ENCODE measurements at places on chromosomes 3 and 15. TPM values are rescaled to one million over a fixed set of nuclear protein-coding genes. Genes with fewer than 3 reads are reported as not detected.
A peak's percentile ranks its signal among the peaks of the same experiment; 100 is the strongest.

- H3K27ac ChIP-seq: no peak overlapping the region
- H3K36me3 ChIP-seq: no peaks in the 10 kb centered on the region
- no peak for DNase-seq
- H3K4me3 ChIP-seq: no peak overlapping the region
- H3K27me3 ChIP-seq: no peaks in the 10 kb centered on the region
These were observed 75.9 kb upstream of the ATP2B2 start for GRCh38 chr3:10581251-10581650.

Gene SLC27A2
- 6.2 TPM for total RNA-seq

Gene ROBO2
- 2.0 TPM for total RNA-seq

GRCh38 chr3:142650001-142650693 is 54.0 kb downstream of the PLS1 start:
- peaks cover 7% of the 10 kb centered on the region for H3K4me1 ChIP-seq
- no peak overlapping the region for H3K27ac ChIP-seq
- no peaks in the 10 kb centered on the region for H3K36me3 ChIP-seq
- DNase-seq: no peak
- H3K4me3 ChIP-seq: no peak overlapping the region

- H3K4me3 ChIP-seq: no peak overlapping the region
- DNase-seq: no peak
- H3K27me3 ChIP-seq: no peaks in the 10 kb centered on the region
- H3K4me1 ChIP-seq: no peaks in the 10 kb centered on the region
- H3K36me3 ChIP-seq: no peaks in the 10 kb centered on the region
- no peak overlapping the region for H3K27ac ChIP-seq
These were observed 22.2 kb upstream of the MAGEF1 start for GRCh38 chr3:184733971-184734608.

GRCh38 chr3:46615976-46616375 is 3.7 kb downstream of the FAM240A start:
- H3K4me1 ChIP-seq: peaks cover 3% of the 10 kb centered on the region
- no peak overlapping the region for H3K4me3 ChIP-seq
- H3K27ac ChIP-seq: no peak overlapping the region
- no peaks in the 10 kb centered on the region for H3K27me3 ChIP-seq

Gene MORC1
- total RNA-seq: not detected

Gene MYEF2
- total RNA-seq: 85.2 TPM

DNA sequence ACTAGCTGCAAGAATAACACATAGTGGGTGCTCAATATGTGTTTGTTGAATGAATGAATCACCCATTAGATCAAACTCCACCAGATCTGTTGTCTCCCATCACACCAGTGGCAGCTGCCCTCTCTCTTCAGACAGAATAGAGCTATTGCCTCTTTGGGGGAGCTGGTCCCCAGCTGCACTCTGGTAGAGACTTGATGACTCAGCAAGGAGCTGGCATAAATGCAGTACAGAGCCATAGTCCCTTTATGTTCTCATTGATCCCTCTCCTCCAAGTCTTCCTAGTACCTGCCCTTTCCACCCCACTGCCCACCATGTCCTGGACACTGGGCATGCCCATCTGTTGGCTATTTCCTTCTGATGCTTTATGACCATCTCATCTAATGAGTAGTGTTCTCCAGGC is 361.9 kb downstream of the LRTM1 start:
- no peak overlapping the region for H3K27ac ChIP-seq
- no peaks in the 10 kb centered on the region for H3K27me3 ChIP-seq
- H3K4me3 ChIP-seq: no peak overlapping the region
- H3K36me3 ChIP-seq: no peaks in the 10 kb centered on the region
- no peaks in the 10 kb centered on the region for H3K4me1 ChIP-seq

Gene ADCY5
- 6.1 TPM for total RNA-seq

DNA sequence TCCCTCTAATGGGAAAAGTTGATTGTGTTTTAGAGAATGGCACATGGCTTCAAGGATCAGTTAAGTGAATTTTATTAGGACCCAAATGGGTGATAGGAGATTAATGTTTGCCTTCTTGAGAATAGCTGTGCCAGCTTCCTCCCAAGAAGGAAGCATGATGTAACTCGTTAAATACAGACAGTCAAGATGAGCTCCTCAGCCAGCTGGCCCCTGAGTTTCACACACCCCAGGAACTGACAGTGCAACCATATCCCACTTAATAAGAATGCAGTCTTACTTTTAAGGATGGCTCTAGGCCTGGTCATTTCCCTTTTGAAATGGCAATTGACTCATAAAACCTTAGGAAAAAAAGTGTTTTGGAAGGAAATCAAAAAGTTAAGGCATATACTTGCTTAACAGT is 472.8 kb upstream of the KCNMB2 start:
- H3K36me3 ChIP-seq: peaks cover 5% of the 10 kb centered on the region
- no peak for DNase-seq
- no peak overlapping the region for H3K27ac ChIP-seq
- no peak overlapping the region for H3K4me3 ChIP-seq
- no peaks in the 10 kb centered on the region for H3K27me3 ChIP-seq

DNA sequence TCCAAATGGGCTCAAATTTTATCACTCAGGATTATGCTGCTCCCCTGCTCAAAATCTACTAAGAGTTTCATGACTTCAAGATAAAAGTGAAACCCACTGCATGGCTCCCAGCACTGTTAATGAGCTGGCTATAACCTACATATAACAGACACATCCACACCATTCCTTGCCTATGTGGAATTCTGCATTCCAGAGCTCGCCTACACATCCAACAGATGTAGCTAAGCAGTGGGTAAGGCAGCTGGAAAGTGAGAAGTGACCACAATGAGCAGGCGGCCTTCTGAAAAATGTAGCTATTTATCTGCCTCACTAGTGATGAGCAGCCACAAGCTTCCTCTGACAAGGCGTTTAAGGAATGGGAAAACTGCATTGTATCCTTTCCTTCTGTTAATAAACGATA is 92.0 kb upstream of the TRIM42 start:
- no peak overlapping the region for H3K27ac ChIP-seq
- DNase-seq: no peak
- no peaks in the 10 kb centered on the region for H3K4me1 ChIP-seq

GRCh38 chr15:80904998-80905397 is 84.6 kb downstream of the MESD start:
- peaks cover 4% of the 10 kb centered on the region for H3K36me3 ChIP-seq
- no peak for DNase-seq
- H3K27ac ChIP-seq: no peak overlapping the region

Gene RAD51
- 44.8 TPM for total RNA-seq

DNA sequence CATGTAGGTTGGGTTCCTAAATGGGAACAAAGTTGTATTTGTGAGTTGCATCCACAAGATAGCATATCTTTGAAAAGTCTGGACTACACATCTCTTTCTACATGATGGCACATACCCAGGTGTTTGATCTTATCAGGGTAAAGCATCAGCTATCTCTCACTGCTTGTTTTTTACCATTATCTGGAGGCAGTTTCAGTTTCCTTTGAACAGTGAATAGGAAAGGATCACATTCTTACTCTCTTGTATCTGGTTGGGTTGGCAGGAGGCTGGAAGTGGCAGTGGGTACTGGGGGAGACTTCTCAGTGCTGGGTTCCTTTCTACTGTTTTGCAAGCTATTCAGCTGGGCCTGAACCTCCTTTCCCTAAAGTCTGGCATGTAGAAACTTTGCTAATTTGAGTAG is 4.1 kb downstream of the CEMIP start:
- no peaks in the 10 kb centered on the region for H3K4me1 ChIP-seq
- H3K27me3 ChIP-seq: peaks cover 8% of the 10 kb centered on the region
- H3K36me3 ChIP-seq: no peaks in the 10 kb centered on the region
- H3K4me3 ChIP-seq: no peak overlapping the region
- H3K27ac ChIP-seq: no peak overlapping the region

- no peaks in the 10 kb centered on the region for H3K27me3 ChIP-seq
- no peaks in the 10 kb centered on the region for H3K4me1 ChIP-seq
- DNase-seq: no peak
- no peak overlapping the region for H3K27ac ChIP-seq
- no peaks in the 10 kb centered on the region for H3K36me3 ChIP-seq
These were observed 176.3 kb upstream of the BHLHE40 start for GRCh38 chr3:4802903-4803302.

DNA sequence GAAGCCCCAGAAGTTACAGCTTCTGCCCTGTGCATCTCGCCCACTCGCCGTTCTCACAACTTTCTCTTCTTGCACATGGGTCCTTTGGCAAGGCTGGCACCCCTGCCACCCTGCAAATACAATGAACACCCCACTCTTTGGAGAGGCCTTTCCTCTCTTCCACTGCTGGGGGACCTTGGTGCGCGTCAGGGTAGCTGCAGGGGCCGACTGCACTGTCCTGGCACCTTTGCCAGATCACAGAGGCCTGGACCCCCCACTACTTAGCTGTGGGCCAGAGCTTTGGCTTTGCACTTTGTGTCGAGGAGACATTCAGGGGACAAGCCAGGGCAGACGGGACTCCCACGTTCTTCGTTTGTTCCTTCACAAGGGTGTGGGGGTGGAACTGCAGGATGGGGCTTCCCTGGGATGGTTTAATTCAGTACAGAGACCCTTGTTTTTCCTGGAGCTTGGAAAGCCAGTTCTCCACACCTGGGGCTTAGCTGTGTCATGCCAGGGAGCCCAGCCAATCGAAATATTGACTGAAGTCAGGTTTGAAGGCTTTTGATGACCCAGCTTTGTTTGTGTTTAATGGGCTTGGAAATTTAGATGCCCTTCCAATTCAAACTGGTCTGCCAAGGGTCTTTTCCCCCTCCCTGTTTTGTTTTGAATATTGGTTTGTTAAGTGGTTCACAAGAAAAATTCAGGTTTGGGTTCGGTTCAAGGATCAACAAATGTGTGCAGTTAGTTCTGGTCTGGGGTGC is 256.1 kb upstream of the TLE3 start:
- H3K27me3 ChIP-seq: no peaks in the 10 kb centered on the region
- H3K27ac ChIP-seq: no peak overlapping the region
- H3K36me3 ChIP-seq: no peaks in the 10 kb centered on the region
- no peak for DNase-seq

DNA sequence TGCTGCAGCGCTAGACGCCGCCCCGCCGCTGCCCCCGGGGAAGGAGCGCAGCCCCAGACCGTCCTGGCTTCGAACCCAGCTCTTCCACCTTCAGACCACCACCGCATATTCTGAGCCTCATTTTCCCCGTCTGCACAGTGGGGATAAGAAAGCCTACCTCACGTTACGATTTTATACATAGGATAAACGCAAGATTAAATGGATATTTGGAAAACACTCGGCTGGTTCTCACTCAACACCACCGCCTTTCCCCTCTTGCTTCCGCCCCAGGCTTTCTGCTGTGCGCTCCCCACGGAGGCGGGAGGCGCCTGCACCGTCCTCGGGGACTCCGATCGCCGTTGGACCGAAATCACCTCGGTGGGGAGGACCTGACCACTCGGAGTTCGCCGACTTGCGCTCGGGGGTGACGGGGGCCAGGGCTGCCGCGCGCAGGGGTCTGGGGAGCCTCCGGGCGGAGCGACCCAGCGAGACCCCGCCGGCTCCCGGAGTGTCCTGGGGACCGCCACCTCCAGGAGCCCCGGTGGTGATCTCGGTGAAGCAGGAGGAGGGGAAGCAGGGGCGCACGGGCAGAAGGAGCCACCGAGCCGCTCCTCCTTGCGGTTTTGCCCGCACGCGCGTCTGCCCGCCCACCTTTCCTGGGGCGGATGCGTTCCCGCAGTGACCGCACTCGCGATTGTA is 4.0 kb downstream of the FBXL22 start:
- no peak for DNase-seq
- no peak overlapping the region for H3K27ac ChIP-seq
- no peaks in the 10 kb centered on the region for H3K4me1 ChIP-seq
- peak overlapping the region; percentile 79 for H3K4me3 ChIP-seq

- no peaks in the 10 kb centered on the region for H3K36me3 ChIP-seq
- H3K27me3 ChIP-seq: peaks cover 2% of the 10 kb centered on the region
- no peak within 1 kb of the TSS for H3K27ac ChIP-seq
- H3K4me3 ChIP-seq: peak within 1 kb of the TSS; percentile 64
- H3K4me1 ChIP-seq: no peaks in the 10 kb centered on the region
These were observed at the start of gene HOMER2 for GRCh38 chr15:82952158-82953081. TSS of gene HOMER2 (minus strand) at chr15:82952720. CDS start at chr15:82952535, 185 bp downstream.

GRCh38 chr3:22016197-22016596 is 265.2 kb upstream of the ZNF385D start:
- H3K4me1 ChIP-seq: no peaks in the 10 kb centered on the region
- no peak overlapping the region for H3K4me3 ChIP-seq
- H3K36me3 ChIP-seq: no peaks in the 10 kb centered on the region
- H3K27me3 ChIP-seq: no peaks in the 10 kb centered on the region
- no peak overlapping the region for H3K27ac ChIP-seq

Gene SKOR1
- 0.13 TPM for total RNA-seq

GRCh38 chr3:135908225-135908624 is 57.3 kb upstream of the PPP2R3A start:
- no peaks in the 10 kb centered on the region for H3K36me3 ChIP-seq
- no peak for DNase-seq
- H3K27me3 ChIP-seq: no peaks in the 10 kb centered on the region
- H3K4me3 ChIP-seq: no peak overlapping the region
- H3K27ac ChIP-seq: no peak overlapping the region

Gene CD200R1
- not detected for total RNA-seq

DNA sequence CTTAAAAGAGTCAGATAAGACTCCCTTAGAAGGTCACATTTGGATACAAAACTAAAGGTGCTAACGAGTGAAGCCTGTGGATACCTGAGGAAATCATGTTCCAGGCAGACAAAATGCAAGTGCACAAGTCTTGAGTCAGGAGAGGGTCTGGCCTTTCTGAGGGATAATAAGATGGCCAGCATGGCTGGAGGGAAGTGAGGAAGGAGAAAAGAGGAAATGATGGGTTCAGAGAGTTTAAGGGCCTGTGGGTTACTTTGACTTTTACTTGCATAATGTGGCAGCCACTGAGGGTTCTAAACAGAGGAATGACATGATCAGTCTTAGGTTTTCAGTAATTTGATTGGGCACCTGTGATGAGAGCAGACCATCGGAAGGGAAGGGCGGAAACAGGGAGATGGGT is 3.5 kb upstream of the ROPN1B start:
- H3K4me3 ChIP-seq: no peak overlapping the region
- H3K36me3 ChIP-seq: no peaks in the 10 kb centered on the region
- no peak overlapping the region for H3K27ac ChIP-seq
- H3K27me3 ChIP-seq: peaks cover 4% of the 10 kb centered on the region
- H3K4me1 ChIP-seq: no peaks in the 10 kb centered on the region

DNA sequence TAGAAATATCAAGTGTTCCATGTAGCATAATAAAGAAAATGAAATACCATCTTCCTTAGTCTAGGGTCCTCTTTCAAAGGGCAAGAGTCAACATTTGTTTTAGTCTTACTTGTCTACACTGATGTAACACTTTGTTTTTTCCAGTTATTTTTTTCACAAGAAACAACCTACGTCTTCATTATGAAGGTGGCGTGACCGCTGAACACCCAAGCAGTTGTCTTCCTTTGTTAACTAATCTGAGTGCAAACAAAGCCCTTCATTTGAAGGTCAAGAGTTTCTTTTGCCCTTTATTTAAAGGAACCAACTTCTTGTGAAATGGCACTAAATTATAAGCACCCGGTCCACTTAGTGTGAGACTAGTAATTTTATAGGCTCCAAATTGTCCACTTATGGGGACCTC is 73.2 kb downstream of the CD47 start:
- DNase-seq: no peak
- H3K27me3 ChIP-seq: no peaks in the 10 kb centered on the region
- H3K27ac ChIP-seq: no peak overlapping the region

DNA sequence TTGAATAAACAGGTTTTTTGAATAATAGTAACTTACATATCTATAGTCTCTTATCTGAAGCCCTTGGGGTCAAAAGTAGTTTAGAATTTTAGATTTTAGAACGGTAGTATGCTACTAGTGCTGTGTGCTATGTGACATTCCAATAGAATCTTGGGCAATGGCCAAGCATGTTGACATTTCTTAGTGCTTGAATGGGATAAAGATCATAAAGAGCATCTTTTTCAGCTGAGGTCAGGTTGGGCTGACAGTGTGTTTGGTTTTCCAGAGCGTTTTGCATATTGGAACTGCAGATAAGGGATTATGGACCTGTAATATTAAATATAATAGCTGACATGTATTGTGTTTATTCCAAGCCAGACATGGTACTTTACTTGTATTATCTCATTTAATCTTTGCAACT is 32.1 kb downstream of the CNTN4 start:
- H3K27ac ChIP-seq: no peak overlapping the region
- H3K36me3 ChIP-seq: no peaks in the 10 kb centered on the region
- no peak for DNase-seq
- H3K4me3 ChIP-seq: no peak overlapping the region

Measured in H9 (cell line).